Cerebellar cortex (tissue), 1 donor: ENCODE measurements at places on chromosomes 4 and X.
A peak's percentile ranks its signal among the peaks of the same experiment; 100 is the strongest.

DNA sequence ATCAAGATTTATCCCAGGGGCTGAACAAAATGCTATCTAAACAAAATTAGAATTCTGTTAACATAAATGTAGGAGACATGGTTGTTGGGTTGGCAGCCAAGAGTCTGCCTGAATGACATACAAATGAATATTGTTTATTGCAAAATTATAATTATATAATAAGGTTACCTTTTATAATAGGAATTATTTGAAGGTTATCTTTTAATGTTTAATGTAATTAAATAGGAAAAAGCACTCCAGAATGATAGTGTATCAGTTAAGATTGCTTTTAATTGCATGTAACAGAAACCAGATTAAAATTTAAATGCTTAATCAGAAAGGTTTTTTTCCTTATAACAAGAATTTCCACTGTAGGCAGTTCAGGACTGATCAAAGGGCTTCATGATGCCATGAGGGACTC, 42.0 kb upstream of the STPG2 start:
- no peak for DNase-seq

DNA sequence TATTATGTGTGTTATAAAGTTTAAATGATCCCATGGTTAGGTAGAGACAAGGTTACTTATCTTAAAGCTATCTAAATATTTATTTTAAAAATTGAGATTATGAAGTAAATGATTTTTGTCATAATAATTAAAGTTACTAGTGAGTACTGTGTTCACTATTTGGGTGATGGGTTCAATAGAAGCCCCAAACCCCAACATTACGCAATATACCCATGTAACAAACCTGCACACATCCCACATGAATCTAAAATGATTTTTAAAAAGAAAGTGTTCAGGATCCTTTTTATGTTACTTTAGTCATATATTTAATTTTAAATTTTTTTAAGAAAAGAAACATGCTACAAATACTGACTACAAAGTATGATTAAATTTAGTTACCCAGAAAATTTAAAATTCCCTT, 193.9 kb downstream of the TLL1 start:
- no peak for DNase-seq

DNA sequence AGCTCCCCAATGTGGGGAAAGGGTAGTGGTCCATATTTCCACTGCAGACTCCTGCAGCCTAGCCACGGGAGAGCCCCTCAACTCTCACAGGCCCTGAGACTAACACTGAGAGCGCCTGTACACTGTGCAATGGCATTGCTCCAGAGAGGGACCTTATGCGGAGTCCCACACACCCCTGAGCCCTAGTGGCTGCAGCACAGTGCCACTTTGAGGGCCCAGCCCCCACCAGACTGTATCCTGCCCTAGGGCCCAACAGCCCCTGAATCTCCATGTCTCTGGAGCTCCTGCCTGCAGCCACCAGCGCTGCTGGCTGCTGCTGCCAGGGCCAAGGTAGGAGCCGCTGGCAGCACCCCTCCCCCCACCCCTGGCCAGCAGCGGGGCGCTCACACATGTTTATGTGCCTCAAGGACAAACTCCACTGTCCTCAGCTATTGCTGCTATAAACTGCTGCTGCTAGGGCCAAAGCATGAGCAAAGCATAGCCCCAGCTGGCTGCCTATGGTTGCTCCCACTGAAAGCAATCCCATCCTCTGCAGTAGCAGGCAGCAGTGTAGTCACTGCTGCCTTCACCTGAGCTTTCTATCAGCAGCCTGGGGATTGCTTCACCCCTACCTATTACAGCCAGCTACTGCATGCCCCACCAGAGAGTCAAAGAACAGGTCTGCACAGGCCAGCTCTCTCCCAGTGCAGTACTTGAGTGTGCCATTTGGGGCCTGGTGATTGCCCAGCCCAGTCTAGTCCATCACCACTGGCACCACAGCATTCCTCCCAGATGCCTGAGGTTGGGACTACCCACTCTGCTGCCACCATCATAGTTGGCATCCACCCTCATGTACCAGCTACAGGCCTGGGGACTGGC, 24.3 kb downstream of the TMEM154 start:
- no peak for DNase-seq

GRCh38 chr4:85777908-85778631, 303.1 kb downstream of the ARHGAP24 start:
- DNase-seq, result no peak

DNA sequence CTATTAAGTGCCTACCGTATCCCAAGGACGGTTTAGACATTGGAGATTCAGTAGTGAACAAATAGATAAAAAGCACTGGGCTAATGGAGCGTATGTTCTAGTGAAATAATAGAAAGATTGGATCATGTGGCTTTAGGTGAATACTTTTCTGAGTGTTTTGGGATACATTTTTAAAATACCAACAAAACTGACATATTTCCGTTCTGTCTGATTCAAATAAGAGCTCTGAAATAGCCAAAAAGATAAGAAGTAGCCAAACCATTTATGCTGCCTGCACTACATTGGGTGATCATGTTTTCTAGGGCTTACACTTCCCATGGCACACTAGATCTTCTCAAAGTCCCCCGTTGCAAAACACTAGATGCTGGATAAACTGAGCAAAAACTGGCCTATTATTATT, 14.2 kb downstream of the IGFBP7 start:
- DNase-seq, result no peak

GRCh38 chrX:34294665-34295064, 162.6 kb upstream of the FAM47A start:
- no peak for DNase-seq

GRCh38 chrX:136907621-136908020, 27.1 kb upstream of the RBMX start:
- peak; percentile 9 for DNase-seq

DNA sequence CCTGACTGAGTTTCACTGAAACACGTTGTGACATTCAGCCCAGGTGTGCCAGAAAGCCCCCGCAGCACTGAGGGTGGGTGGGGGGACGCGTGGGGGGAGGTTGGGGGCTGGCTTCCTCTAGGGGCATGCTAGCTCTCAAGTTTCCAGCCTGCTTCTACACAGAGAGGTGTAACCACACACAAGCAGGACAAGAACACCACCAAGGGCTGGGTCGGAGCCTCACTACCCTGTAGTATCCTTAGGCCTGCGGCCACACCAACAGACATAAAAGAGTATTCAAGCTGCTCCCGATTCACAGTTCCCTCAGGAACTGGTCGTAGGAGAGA, 1.8 kb downstream of the USP46 start:
- DNase-seq, result no peak

DNA sequence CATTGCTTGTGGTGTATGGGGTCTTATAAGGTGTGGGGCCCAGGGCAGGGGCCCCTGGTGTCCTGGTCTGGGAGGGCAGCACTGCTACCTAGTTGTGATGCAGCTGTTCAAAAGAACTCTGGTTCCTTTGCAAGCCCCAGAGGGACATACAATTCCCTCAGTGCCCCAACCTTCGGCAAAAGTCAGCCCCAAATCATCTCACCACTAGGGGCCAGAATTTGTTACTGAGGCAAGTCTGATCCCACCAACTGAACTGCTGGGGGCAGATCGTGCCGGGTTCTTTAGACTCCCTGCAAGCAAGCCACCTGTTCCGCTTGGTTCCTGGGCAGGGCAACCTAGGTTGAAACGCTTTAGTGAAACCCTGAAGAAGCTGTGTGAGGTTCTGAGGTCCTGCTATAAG, 180.1 kb upstream of the S100G start:
- no peak for DNase-seq

GRCh38 chr4:163693211-163693610, 198.7 kb downstream of the TMA16 start:
- no peak for DNase-seq

DNA sequence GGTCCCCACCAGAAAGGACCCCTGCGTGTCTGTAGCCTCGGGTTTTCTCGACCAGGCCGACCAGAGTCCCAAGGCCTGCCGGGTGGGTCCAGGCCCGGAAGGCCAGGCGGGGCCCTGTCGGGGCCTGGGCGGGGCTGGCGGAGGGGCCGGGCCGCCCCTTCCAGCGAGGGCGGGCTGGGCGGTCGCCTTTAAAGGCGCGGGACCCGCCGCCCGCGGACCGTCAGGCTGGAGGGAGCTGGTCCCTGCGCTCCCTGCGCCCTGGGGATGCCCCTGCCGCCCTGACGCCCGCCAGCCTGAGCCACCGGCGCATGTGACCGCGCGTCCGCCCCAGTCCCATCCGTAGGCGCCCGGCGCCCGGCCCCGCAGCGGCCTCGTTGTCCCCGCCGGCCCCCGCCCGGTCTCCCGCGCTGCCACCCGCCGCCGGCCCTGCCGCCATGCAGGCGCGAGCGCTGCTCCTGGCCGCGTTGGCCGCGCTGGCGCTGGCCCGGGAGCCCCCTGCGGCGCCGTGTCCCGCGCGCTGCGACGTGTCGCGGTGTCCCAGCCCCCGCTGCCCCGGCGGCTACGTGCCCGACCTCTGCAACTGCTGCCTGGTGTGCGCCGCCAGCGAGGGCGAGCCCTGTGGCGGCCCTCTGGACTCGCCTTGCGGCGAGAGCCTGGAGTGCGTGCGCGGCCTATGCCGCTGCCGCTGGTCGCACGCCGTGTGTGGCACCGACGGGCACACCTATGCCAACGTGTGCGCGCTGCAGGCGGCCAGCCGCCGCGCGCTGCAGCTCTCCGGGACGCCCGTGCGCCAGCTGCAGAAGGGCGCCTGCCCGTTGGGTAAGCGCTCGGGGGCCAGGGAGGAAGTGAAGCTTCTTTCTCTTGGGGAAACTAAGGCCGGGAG, at the start of gene HTRA3:
Gene HTRA3 (plus strand): TSS at position 220 of the 883 bp plus-strand sequence. CDS start 215 bp downstream, at position 435.
- DNase-seq, result no peak

GRCh38 chr4:52555356-52555716, 103.8 kb downstream of the USP46 start:
- no peak for DNase-seq

DNA sequence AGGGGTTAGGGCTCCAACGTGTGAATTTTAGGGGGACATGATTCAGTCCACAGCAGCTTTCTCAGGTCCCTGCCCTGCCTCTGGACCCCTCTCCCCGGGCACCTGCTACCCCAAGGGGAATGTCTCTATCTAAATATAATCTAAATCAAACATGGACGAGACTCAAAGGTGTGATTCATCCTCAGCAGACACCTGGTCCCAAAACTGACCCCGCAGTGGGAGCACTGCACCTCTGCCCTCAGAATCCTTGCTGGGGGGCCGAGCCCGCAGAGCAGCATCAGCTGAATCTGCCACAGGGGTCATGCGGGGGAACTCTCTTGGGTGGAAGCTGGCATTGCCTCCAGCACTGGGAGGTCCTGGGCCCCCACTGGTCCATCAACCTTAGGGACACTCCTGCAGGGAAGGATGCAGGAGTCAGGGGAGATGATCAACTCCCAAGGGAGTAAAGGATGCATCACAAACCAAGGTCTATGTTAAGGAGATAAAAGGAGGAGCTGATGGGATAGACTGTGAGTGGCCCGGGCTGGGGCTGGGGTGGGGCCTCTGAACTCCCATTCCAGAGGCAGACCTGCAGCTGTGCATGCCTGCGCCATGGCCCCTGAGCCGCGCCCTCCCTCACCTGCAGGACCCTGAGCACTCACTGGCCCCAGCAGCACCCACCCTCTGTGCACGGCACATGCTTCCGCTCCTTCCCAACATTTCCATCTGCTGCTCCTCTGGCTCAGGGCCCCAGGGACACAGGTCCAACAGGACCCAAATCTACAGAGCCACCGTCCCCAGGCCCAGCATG, 54.0 kb downstream of the ADRA2C start:
- DNase-seq, result no peak

DNA sequence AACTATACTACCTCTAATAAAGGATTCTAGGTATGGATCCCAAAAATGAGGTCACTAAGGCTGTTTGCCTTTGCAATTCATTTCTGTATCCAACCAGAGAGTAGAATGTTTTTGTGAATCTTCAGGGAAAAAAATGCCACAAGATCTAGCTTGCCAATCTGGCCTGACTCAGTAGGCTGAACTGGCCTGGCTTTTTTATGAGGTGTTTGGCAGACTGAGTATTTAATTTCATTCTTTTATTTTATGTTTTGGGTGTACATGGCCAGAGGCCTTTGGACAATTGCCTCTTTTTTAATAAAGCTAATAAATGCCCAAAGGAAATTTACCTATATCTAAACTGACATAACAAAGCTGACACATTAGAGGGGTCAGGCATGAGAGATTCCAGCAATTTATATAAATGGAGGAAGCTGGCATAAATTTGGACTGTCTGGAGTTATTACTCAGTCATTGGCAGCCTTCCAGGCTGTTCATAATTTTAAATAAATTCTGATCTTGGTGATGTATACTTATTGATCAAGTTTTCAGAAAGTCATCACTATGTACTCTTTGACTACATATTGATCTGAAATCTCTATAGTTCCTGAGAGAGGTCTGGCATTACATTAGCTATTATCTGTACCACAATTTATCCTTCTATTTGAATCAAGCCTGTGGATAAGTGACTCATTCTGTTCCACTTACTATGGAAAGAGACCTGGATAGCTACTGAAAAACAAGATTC, 376.4 kb upstream of the NOCT start:
- no peak for DNase-seq

DNA sequence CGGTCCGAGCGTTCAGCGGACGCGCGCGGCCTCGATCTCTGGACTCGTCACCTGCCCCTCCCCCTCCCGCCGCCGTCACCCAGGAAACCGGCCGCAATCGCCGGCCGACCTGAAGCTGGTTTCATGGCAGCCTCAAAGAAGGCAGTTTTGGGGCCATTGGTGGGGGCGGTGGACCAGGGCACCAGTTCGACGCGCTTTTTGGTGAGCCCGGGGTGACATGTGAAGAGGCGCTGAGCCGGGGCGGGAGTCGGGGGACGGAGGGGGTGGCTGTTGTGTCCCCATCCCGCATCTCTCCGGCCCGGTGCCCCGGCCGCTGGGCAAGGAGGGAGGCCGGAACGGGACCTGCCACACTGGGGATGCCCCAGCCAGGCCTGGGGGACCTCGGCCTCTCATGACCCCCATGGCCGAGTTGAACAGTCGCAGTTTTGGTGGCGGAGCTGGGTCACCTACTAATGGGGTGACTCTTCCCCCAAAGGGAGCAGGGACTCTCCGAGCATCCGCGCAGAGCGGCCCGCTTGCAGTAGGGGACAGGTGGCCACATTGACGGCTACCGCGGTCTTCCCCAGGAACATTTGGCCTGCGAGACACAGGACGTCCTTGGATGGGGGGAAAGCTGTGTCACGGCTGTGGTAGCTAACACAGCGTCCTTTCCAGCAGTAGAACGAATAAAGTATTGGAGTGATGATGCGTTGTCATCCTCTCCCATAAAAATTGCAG, at the start of gene GK:
Gene GK (plus strand): TSS at position 9 of the 717 bp plus-strand sequence. CDS start 115 bp downstream, at position 124.
- DNase-seq, result peak; percentile 33

GRCh38 chrX:24498181-24498580, 33.1 kb downstream of the PDK3 start:
- DNase-seq, result peak; percentile 40

- DNase-seq, result no peak
Measured at GRCh38 chr4:14110407-14110806, 482.9 kb upstream of the BOD1L1 start.

DNA sequence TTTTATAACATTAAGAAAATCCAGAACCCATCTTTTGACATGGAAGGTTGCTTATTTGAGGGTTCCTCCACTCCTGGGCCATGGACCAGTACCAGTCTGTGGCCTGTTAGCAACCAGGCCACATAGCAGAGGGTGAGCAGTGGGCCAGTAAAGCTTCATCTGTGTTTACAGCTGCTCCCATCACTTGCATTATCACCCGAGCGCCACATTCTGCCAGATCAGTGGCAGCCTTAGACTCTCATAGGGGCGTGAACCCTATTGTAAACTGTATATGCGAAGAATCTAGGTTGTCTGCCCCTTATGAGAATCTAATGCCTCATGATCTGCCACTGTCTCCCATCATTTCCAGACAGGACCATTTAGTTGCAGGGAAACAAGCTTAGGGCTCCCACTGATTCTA, 58.6 kb downstream of the NDST4 start:
- DNase-seq, result no peak
